Retinal pigment epithelial cell (primary cell): ENCODE measurements at places on chromosomes 1 and 21.

GRCh38 chr1:220817907-220818306 is 31.2 kb downstream of the MTARC1 start:
- no peak for DNase-seq

- DNase-seq = peak; percentile 53
Observed at GRCh38 chr21:21714426-21714825, 716.2 kb downstream of the NCAM2 start.

GRCh38 chr1:175536369-175536768 is 207.0 kb downstream of the TNR start:
- no peak for DNase-seq

DNA sequence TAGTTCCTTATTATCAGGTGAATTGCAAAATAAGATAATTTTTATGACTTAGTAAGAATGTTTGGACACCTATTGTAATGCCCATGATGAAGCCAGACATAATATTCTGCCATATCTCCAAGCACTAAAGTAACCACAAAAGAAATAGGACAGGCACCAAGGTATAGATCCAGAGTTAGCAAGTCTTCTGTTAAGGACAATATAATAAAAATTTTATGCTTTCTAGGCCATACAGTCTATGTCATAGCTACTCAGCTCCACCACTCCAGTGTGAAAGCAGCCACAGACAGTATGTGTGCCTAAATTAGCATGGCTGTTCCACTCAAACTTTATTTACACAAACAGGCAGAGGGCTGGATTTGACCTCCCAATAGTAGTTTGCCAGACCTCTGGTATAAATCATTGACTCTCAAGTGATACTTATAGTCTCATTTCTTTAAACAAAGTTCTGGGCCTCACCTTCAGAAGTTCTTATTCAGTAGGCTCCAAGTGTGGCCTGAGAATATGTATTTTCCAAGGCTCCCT is 88.3 kb downstream of the SCMH1 start:
- DNase-seq = no peak

GRCh38 chr1:56948403-56949023 is 17.3 kb downstream of the C8B start:
- no peak for DNase-seq

- DNase-seq = peak; percentile 31
Observed at GRCh38 chr1:227357171-227357926, 39.1 kb upstream of the CDC42BPA start.

DNA sequence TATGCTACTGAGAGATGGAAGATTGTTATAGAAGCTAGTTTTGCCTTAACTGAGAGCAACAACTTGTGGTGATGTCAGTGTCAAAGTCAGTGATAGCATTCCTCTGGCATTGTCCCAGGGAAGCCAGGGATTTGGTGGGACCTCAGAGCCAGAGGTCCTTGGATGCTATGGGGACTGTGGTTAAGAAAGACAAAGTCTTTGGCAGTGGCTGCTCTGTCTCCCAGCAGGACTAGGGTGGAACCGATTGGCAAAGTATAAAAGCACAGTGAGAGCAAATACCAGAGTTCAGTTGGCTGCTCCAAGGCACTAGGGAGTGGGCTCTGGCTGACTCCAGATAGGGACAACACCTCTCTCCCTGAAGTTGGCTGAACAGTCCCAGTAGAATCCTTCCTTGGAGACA is 104.8 kb downstream of the GDAP2 start:
- no peak for DNase-seq

GRCh38 chr1:197444755-197445154 is 176.7 kb downstream of the CRB1 start:
- DNase-seq = no peak

- no peak for DNase-seq
Observed at GRCh38 chr1:40036574-40036973, 4.0 kb upstream of the CAP1 start.

GRCh38 chr1:182237329-182237728 is 154.3 kb downstream of the GLUL start:
- no peak for DNase-seq

DNA sequence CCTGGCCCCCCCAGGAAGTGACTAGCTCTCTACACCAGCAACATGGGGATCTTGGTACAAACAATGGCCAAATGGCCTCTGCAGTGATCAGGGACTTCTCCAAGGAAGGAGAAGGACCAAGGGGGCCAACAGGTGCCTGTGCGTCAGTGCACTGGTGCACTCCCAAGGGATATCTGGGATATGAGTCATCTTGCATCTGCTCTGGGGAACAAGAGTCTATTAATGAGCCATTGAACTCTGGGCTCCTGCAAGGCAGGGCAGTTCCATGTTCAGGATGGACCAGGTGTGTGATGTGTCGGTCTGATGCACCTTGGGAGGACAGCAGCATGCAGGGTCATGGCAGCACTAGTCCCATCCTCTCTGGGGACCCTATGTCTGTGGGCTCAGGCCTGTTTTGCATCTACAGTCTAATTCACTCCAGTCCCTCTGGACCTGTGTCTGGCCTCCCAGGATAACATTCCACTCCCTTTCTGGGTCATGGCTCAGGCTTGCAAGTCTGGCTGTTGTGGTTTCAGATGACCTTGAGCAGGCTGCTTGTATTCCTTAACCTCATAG is 125.3 kb downstream of the TRABD2B start:
- DNase-seq = no peak

DNA sequence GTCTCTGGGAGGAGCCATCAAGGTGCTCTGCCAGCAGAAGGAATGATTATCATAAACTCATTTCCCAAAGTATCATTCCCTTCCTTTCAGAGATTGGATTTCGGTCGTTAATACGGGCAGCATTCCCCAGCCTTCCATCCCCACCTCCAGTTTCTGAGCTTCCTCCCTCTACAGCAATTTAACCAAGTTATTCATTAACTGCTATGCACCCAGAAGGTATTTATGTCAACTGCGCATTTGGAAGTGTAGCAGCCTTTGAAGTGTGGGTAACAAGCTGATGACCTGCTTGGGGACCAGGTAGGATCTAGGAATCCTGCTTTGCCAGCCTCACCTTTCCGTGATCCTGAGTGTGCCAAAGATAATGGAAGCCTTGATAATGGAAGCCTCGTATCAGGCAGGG is 172.4 kb upstream of the IGSF21 start:
- DNase-seq = no peak

DNA sequence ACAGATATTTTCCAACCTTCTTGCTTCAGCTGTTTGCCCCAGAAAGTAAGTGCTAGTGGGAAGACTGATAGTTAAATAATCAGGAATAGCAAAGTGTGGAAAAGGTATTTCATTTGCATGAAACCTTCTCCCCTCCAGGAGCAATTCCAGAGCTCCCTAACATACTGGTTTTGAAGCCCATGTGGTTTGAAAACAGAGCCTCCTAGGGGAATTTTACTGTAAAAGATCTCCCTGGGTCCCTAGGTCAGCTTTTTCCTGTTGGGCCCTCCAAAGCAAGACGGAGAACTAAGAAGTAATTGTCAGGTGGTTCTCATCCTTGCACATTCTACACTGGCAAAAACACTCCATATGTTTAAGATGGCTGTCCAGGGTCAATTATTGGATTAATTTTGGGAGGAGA is 218.7 kb upstream of the FOXD3 start:
- DNase-seq = no peak

DNA sequence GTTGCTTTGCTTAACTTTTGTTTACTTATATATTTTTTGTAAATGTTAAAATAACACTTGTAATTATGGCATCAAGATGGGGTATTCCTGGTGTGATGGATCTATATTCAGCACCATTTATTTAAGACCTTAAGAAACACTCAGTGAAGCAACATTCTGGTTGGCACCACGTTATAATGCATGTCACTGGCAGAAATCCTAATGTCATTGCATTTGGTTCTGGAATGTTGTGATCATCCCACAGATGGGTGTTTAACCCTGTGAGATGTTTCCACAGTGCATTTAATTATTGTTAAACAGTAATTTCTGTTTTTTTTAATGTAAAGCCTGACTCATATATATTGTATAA is 116.5 kb downstream of the NOS1AP start:
- DNase-seq = no peak

GRCh38 chr1:15501208-15502032 is 22.6 kb downstream of the CASP9 start:
- peak; percentile 19 for DNase-seq

DNA sequence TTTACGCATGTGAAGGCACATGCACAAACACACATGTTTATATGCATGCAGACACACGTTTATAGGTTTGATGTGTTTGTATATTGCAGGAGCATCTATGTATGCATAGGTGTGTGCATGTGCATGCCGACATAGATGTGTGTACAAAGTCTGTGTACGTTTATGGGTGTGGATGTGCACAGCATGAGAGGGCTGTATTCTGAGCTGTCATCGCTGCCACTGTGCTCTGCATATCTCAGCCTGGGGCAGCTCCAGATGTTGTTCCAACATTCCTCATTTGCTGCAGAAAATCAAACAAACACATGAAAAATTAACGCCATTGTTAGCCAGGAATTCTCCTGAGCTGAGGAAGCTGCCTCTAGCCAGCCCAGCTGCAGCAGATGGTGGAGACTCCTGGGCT is 132.3 kb upstream of the CSF3R start:
- DNase-seq = no peak

DNA sequence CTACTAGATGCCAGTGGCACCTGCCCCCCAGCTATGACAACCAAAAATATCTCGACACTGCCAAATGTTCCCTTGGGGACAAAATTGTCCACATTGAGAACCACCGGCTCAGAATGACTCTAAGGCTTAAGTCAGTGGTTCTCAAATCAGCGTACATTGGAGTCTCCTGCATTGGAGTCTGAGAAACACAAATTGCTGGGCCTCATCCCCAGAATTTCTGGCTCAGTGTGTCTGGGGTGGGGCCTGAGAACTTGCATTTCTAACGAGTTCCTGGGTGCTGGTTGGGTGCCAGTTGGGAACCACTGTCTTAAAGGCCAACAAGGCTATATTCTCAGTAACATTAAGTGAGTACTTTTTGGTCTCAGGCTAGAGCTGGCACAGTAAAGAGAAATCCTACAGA is 77.7 kb upstream of the GADD45A start:
- no peak for DNase-seq
